ENCODE measurements at places on chromosomes 16 and 17.

- DNase-seq = no peak
Measured at GRCh38 chr17:42908872-42909700, 8.5 kb downstream of the G6PC1 start.

GRCh38 chr16:17432901-17433576, 37.7 kb downstream of the XYLT1 start:
- no peak for DNase-seq

DNA sequence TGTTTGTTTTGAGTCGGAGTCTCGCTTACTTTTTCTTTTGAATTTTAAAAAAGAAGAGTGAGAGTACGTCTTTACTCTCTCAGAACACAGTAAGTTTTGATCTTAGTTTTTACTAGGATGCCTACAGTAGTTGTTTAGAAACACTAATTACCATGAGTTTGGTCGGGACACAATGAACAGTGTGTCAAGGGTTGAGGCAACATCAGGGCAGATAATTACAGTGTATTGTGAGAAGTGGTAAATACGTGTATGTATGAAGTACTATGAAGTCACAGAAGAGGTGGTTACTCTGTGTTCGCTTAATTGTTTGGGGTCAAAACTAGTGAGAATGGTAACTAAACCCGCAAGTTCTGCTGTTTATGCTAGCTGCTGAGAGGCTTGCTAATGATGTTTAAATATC, 18.2 kb downstream of the PAFAH1B1 start:
- no peak for DNase-seq

- DNase-seq = no peak
Measured at GRCh38 chr16:2505695-2506094, 8.1 kb upstream of the ATP6V0C start.

DNA sequence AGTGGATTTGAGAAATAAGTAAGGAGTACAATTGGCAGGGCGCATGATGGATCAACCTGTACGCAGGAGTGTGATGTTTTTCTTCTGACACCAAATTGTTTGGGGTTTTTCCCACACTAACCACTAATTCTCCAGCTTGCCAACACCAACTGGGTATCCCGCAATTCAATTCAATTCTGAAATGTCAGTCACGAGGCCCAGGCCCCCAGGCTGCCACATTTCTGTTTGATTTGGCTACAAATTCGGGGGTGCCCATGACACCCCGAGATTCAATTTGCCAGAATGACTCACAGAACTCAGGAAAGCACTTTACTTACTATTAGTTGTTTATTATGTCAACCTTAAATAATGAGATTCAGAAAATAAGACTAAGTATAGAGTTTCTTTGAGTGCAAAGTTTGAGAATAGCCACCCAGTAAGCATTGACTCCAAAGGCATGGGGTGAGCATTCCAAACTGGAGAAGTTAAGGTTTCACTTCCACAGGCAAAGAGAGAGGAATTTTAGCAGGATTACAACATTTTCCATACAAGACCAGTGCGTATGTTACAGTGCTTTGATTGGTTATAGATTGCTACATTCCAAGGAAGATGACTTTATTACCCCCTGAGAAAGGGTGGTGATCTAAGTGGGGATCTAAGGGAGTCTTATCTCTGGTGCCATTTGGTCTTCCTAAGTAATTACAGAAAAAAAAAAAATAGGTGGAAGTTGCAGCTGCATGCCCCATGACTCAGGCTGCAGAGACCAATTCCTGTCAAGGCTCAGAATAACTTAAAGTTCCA, 11.5 kb downstream of the SLC46A1 start:
- DNase-seq = no peak

DNA sequence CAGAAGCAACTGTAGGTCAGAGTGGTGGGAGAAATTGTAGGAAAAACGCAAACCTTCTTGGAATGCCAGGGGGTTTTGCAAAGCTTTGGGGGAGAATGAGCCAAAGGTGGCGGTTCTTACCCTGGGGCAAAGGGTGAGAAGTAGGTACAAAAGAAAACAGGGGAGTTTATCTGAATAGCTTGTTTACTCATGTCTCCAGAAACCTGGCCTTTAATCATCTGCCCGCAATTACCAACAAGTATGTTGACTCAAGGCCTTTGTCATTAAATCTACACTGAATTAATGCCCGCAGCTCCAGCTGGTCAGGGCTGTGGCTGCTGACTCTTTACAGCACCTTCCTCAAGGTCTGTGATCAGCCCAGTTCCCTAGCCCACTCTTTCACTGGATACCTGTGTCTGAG, 320.1 kb downstream of the CBLN1 start:
- DNase-seq = no peak

DNA sequence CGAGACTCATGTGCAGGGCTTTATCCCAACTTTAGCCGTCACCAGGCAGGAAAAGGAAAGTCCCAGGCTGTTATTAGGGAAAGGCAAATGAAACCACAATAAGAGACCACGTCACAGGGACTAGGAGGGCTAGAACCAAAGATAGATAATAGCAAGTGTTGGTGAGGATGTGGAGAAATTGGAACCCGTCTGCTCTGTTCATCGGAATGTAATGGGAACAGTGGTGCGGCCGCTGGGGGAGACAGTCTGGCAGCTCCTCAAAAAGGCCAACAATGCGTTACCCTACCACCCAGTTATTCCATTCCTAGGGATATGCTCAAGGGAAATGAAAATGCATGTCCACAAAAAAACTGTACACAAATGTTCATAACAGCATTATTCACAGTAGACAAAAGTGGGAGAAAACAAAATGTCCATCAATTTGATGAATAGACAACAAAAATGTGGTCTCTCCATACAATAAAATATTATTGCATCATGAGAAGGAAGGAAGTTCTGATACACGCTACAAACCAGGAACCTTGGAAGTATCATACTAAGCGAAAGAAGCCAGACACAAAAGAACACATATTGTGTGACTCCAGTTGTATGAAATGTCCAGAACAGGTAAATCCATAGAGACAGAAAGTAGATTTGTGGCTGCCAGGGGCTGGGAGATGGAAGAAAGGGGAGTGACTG, 19.5 kb upstream of the USP10 start:
- DNase-seq = no peak

DNA sequence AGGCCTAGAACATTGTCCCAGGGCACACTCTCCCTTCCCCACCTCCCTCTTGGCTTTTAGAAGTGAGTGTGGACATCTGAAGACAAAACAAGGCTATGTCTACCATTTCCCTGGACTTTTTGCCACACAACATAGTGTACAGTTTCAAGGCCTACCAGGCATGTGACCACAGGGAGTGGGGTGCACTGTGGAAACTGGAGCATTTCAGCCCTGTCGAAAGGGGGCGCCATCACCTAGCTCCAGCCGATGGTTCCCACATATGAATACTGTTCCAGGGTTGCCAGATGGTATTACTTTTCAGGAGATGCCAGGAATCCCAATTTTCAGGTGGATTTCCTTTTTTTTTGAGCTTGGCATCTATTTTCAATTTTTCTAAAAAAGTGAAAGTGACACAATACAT, 140.7 kb downstream of the KATNIP start:
- DNase-seq = no peak

DNA sequence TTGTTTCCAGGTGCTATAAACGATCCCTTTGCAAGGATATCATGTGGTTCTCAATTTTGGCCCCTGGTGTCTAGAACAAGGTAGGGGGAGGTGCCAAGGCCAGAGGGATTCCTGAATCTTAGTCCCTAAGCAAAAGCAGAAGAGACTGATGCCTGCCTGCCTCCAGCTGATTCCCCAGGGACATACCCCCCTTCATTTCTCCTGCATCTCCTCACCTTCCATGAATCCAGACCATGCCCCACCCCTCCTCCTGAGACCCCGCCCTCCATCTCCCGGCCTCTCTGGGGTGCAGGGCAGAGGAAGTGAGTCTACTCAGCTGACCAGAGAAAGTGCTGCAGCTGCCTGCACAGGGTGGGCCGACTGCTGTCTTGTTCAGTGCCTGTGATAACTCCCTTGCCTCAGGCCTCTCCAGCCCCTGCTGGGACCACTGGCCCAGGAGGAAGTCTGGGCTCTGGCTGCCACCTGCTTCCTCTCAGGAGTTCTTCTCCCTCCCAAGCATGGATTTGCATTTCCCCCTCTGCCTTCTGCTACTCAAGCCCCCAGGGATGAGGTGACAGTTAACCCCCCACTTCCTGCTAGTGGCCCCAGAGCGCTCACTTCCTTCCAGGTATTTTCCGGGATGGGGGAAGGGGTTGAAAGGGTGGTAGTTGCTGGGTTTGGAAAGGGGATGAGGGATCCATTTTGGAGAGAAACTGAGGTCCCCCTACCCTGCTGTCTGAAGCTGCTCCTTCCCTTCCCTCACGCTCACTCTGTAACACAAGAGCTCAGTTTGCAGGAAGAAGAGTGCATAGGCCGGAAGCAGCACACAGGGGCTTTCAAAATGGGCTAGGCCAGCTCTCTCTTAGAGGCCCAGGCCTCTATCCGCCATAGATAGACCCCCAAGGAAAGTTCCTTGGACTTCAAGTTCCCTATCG, 10.5 kb upstream of the TSPOAP1 start:
- DNase-seq = peak; percentile 94

Measured in activated CD8-positive, alpha-beta memory T cell treated with anti-CD3 and anti-CD28 coated beads, Interleukin-2, amount 10 ng/mL, durations not matched to agents 7 days and 5 days (primary cell).